ENCODE measurements at places on chromosomes 7 and 10. TPM values are rescaled to one million over a fixed set of nuclear protein-coding genes. Genes with fewer than 3 reads are reported as not detected.

KCP gene
- not detected for total RNA-seq

MYPN gene
- not detected for total RNA-seq

DNA sequence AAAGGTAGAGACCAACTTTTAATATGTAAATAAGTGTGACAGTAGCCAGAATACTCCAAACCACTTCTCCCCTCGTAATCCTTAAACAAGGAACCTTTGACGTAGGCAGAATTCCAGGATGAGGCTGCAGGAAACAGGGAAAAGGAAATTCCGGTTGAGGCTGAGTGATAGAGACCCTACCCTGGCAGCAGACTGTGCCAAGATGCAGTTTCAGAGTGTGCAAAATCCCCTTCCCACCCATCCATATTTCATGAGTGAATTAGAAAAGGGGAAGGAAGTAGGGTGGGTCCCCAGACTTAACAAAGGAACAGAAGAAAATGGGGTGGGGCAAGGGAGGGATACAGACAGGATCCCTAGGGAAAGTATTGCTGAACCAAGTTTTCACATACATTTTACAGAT is 143.0 kb downstream of the RAPGEF5 start:
- DNase-seq: no peak

GRCh38 chr7:117769085-117769484 is 104.2 kb downstream of the CTTNBP2 start:
- DNase-seq: no peak

- DNase-seq: peak; percentile 22
Measured at GRCh38 chr7:69597278-69598076, 798 bp upstream of the AUTS2 start.

- DNase-seq: no peak
Measured at GRCh38 chr7:6284461-6285360, 12.3 kb upstream of the CYTH3 start.

DNA sequence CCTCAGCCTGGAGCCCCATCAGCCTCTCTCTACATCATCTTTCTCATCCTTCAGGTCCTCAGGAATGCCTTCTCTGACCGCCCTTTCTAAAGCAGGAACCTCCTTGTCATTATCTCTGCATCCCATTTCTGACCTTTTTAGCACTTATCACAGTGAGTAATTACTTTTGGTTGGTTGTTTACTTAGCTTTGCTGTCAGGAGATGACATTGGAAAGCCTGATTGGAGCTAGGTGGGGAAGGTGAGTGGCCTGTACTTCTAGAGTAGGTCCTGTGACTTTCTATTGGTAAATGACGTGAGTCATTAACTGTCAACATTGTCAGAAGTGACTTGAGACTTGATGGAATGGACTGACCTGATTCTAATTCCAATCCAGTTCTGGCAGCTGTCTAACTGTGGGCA is 9.3 kb upstream of the SLC25A13 start:
- DNase-seq: no peak

DNA sequence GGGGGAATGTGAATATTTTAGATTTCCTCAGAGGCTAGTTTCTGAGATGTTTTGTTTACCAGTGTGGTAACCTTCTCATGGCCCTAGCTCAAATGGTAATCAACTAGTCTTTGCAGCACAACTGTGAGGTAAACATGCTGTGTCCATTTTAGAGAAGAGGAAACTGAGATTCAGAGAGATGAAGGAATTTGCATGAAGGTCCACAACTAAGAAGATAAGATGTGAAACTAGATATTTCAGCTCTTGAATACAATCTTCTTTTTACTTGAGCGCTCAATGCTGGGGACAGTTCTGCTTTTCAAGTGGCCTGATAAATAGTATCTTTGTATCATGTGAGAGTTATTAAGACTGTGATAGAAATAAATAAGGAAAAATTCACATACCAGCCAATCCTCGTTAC is 245.4 kb downstream of the AUTS2 start:
- no peak for DNase-seq

DNA sequence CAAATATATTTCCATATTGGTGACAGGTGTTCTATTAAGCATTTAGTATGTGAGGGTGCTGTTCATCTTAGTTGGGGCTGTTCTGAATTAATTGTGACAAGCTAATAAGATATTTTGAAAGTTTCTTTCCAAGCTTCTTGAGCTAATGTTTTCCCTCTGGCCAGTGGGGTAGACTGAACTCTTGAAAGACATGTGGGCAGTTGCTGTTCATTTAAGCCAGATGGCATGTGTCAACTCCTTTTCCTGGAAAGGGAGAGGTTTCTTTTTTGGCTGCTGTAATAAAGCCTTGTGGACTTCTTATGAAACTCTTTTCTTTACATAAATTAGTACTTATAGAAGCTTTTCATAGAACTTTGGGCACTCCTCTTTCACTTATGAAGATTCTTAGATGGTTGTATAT is 21.7 kb downstream of the RAB18 start:
- no peak for DNase-seq

DNA sequence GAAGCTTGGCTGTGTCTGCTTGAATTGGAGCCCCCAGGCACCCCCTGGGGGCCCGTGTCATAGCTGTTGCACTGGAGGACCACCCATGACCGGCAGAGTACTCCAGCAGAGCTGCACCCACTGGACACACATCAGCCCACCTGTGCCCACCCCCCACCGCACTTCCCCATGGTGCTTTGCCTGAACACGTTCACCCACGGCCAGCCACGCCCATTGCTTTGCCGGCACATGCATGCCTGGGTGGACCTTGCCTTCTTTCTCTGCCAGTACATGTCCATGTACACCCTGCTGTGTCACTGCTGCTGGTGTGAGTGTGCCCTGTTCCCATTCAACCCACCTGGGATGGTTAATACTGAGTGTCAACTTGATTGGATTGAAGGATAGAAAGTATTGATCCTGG is 88.7 kb downstream of the SAMD9 start:
- no peak for DNase-seq

- no peak for DNase-seq
Measured at GRCh38 chr7:87567052-87567451, 33.6 kb downstream of the ABCB1 start.

DNA sequence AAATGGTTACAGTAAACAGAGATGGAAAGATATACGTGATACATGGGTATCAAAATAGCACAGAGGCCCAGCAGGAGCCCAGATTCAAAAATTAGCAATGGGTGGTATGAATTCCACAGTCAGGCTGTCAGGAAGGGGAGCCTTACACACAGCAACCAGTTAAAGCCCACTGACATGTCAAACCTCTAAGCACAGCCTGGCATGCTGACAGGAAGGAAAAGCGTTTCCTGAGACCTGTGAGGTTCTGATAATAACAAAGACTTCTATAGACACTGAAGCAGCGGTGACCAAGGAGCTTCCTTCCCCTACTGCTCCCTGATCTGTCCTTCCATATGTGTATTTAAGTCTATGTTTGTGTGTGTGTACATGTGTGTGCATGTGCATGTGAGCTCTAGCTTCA is 89.9 kb downstream of the PHYHIPL start:
- DNase-seq: no peak

DNA sequence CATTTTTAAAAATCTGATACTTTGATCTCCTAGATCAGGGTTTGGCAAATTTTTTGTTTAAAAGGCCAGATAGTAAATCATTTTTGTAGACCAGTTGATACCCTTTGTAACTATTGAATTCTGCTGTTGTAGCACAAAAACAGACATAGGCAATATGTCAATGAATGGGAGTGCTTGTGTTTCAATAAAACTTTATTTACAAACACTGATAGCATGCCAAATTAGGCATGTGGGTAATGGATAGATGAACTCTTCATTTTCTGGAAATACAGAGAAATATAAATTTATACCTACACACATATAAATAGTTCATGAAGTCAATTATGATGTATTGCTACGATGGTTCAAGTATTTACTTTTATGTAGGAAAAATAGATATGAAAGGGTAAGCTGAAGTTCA is 60.4 kb downstream of the SEMA3A start:
- no peak for DNase-seq
